ENCODE measurements at places on chromosomes 5 and 9.
A peak's percentile ranks its signal among the peaks of the same experiment; 100 is the strongest.

DNA sequence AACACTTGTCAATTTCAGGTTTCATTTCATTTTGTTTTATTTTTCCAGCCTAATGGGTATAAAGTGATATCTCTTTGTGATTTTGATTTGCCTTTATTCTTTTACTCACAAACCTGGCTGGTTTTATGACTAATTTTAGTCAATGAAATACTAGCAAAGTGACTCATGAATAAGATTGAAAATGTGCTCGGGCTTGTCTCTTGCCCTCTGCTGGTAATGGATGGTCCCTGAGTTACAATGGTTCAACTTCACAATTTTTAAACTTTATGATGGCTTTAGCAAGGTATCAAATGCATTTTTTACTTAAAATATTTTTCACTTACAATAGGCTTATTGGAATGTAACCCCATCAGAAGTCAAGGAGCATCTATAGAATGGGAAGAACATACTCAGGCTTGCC, 431.4 kb upstream of the CCNG1 start:
- no peak for DNase-seq

DNA sequence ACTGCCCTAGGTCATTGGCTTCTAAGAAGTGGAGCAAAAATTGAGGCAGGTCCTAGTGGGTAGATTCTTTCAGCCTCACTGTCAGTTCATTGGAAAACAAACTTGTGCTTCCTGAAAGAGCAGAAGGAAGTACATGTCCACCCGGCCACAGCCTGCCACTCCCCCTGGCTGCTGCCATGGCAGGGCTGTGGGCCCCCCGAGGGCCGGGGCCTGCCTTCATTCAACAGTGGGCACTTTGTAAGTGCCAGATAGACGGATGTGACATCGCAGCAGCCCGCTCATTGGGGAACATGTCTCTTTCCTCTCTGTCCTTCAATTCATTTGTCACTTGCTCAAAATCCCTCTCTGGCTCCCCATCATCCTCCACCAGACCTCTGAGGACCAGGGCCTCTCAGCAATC, 20.6 kb upstream of the NEURL1B start:
- no peak for DNase-seq

- DNase-seq: no peak
Measured at GRCh38 chr5:179196405-179197079, 136.4 kb downstream of the ZNF354C start.

GRCh38 chr9:96177005-96177718, 124.8 kb downstream of the HSD17B3 start:
- DNase-seq: no peak

GRCh38 chr9:36878986-36879982, 154.8 kb downstream of the PAX5 start:
- no peak for DNase-seq

- no peak for DNase-seq
Measured at GRCh38 chr5:135446615-135447014, 533 bp downstream of the DCANP1 start.

- DNase-seq: no peak
Measured at GRCh38 chr9:71581101-71581500, 187.2 kb downstream of the CEMIP2 start.

DNA sequence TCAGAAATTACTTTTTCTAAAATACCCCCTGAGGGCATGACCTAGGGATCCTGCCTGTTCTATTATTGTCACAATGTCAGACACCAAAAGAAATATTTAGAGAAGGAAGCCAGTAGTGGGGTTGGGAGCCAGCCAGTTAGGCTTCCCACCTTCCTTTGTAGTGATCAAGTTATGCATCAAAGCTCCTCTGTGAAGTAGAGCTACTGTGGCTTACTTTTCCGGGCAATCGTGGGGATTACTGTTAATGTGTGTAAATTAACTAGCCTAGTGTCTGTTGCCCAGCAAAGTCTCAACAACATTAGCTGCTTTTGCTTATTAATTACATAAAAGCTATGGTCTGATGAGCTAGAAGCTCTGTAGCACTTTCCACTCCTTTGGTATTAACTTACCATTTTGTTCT, 109.0 kb upstream of the PCAT7 start:
- no peak for DNase-seq

GRCh38 chr9:70413464-70413798, 1.0 kb downstream of the KLF9 start:
- peak; percentile 81 for DNase-seq

- peak; percentile 91 for DNase-seq
Measured at GRCh38 chr9:126704892-126705766, 91.4 kb downstream of the LMX1B start.

DNA sequence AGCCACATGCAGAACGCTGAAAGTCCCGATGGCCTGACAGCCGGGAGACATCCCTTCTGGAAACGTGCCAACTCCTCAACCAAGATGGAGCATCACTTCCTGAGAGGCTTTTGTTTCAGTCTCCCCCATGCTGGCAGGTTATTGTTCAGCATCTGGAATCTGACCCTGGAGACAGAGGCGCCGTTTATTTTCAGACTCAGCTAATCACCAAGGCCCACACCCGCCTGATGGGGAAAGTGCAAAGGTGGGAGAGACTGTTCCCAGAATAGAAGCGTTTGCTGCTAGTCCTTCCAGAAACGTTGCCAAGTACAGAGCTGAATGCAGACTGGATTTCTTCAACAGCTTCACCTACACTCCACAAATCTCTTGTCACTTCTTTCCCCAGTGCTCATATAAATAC, 41.8 kb upstream of the S1PR3 start:
- peak; percentile 70 for DNase-seq

DNA sequence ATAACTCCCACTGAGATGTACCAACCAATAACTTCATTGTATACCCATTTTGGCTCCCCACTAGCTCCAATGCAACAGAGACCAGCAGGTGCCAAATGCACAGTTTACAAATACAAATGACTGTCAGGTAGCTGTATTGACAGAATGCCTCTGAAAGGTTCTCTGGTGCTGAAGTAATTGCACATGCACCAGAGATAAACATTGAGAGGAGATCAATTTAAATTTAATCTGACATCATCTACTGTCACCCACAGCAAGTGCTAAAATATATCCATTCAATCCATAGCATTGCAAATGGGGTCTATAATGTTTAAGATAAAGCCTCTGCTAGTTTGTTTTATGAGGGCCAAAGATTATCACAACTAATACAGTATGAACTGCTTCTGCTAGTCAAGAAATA, 80.2 kb downstream of the STX17 start:
- no peak for DNase-seq

DNA sequence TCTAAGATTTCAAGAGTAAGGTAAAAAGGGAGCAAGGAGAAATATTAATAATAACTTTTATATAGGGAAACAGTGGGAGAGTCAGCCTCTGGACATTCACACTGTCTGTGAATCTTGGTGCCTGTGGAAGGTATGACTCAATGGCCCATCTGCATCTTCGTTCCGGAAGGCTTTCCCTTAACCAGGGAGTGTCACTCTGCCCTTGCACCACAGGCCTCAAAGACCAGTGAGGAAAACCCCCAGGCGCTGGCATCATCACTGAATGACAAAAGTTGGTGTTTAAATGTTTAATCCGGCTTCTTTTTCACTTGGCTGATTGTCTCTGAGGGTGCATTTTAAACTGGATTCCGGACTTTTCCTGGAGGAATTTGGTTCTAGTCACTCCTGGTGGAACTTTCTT, 522.4 kb upstream of the TLE4 start:
- DNase-seq: no peak

GRCh38 chr9:110148891-110149290, 59.1 kb downstream of the C9orf152 start:
- no peak for DNase-seq

DNA sequence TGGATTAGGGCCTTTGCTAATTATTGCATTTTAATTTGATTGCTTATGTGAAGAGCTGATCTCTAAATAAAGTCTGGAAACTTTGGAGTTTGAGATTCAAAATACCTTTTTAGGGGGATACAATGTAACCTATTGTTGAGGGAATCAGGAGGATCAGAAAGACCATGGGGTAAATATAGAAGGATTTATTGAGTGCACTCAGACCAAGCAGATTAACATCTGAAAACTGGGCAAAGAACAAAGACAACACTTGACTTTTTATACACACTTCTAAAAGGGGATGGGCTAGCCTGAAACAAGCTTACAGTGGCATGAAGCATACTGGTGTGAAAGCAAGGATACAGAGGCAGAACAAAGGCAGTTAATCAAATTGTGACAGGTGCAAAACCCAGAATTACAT, 174.3 kb downstream of the MRPS30 start:
- DNase-seq: no peak

DNA sequence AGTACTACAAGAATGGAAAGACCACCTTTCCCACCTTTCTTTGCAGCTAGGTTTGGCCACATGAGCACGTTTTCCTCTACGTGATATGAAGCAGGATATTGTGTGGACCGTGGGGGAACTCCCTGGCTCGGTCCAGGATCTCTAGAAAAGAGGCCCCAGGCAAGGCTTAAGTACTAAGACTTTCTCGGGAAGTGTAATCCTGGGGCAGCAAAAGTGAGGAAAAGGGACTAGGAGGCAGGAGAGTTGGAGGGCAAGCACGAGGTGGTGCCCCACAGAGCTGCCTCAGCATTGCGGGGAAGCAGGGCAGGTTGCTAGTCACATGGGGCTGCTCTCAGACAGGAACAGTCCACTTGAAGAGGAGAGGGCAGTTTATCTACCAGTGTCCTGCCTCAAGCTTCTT, 235.1 kb downstream of the GADD45G start:
- no peak for DNase-seq

DNA sequence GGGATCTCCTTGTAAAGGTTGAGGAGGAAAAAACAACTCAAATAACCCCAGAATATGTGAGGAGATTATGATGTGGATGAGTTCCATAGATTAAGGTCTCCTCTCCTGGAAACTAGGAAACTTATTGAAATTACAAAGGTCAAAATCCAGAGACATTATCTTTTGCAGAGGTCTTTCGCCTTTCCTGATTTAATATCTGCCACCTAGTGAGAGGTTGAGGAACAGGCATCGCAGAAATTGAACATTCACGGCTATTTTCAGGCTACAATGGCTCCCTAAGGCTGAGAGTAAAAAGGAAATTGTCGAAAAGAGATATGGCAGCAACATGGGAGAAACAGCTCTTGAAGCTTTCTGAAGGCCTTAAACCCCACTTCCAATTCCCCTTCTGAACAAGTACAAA, 127.5 kb upstream of the PLCXD3 start:
- no peak for DNase-seq

GRCh38 chr9:94801234-94801633, 74.7 kb downstream of the AOPEP start:
- DNase-seq: no peak

GRCh38 chr5:66839636-66840185, 243.5 kb downstream of the MAST4 start:
- no peak for DNase-seq

GRCh38 chr5:152374711-152375275, 30.3 kb downstream of the NMUR2 start:
- no peak for DNase-seq

DNA sequence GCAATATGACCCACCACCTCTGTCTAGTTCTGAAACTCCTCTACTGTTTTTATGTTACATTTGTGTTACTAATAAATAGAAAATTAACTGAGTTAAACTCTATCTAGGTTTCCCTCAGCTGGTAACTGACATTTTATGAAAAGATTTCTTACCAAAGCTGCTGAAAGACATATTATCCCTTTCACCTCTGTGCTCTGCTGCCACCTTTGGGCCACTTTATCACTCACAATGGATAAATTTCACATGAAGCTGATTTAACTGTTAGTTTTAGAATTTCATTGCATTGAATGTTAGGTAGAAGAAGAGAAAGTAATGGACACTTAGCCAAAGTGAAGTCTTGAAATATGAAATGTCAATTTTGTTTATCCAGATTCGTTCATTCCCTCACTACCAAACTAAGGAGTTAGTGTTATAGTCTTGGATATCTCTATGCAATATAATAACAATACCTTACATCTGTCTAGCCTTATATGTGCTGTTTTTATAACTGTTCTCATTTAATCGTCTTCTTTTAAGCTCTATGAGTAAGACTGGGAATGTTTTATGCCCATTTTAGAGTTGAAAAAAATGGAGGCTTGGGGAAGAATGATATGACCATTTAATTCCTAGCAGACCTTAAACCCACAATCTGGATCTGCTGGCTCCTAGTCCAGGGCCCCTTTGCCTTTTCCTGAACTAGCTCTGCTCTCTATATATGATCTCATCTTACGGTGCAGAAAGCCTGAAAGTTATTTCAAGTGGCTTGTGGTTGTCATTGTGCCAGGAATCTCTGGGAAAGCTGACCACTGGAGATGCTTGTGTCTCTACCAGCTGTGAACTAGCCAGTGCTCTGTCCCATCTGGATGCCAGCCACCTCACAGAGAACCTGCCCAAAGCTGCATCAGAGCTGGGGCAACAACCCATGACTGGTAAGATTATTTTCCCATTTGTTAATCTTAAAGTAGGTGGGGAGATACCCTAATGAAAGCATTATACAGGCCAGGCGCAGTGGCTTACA, 97.1 kb downstream of the GOLPH3 start:
- DNase-seq: peak; percentile 58

GRCh38 chr9:112774006-112774996, 23.7 kb downstream of the SNX30 start:
- no peak for DNase-seq

- DNase-seq: no peak
Measured at GRCh38 chr9:106405871-106406435, 457.0 kb upstream of the ZNF462 start.

GRCh38 chr9:73132034-73132776, 19.5 kb upstream of the ANXA1 start:
- DNase-seq: peak; percentile 90

- no peak for DNase-seq
Measured at GRCh38 chr5:39202597-39203274, 16.6 kb downstream of the FYB1 start.

DNA sequence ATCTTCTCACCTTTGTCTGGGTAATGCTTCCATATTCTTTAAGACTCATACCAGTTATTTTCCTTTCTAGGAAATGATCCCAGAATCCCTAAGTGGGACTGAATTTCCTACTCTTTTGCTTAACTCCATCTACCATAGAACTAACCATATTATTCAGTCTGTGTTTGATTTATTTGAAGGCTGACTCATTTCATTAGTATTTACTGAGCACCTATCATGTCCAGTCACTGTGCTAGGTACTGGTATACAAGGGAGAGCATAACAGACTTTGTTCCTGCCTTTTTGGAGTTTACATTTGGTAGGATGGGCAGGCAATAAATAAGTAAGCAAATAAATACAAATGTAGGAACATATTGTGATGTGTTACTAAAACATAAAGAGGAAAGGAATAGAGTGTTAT, 4.3 kb downstream of the NPR2 start:
- no peak for DNase-seq

GRCh38 chr9:38138276-38138675, 69.2 kb upstream of the SHB start:
- DNase-seq: no peak

GRCh38 chr9:126055381-126055985, 271.1 kb upstream of the MVB12B start:
- peak; percentile 84 for DNase-seq

DNA sequence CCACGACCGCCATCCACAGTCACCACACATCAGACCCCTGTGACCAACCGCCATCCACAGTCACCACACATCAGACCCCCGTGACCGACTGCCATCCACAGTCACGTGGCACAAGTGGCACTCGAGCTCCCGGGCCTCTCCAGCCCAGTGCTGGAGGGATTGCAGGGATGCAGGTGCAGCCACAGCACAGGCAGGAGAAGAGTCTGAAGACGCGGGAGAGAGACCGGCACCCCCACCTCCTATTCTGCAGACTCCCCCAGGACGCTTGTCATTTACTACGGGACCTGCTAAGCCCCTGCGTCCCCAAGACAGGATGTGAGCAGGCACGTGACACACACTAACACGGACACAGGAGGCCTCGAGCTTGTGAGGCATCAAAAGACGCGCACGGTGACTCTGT, 21.1 kb downstream of the TERT start:
- DNase-seq: no peak

- no peak for DNase-seq
Measured at GRCh38 chr5:93184041-93184440, 397.0 kb downstream of the NR2F1-AS1 start.

All from Daoy (cell line).